ENCODE measurements at places on chromosomes 3 and 15.

GRCh38 chr15:48333540-48333939 is 2.3 kb downstream of the DUT start:
- DNase-seq, result no peak

- no peak for DNase-seq
These were observed 15.3 kb downstream of the GABPB1 start for GRCh38 chr15:50339717-50340116.

DNA sequence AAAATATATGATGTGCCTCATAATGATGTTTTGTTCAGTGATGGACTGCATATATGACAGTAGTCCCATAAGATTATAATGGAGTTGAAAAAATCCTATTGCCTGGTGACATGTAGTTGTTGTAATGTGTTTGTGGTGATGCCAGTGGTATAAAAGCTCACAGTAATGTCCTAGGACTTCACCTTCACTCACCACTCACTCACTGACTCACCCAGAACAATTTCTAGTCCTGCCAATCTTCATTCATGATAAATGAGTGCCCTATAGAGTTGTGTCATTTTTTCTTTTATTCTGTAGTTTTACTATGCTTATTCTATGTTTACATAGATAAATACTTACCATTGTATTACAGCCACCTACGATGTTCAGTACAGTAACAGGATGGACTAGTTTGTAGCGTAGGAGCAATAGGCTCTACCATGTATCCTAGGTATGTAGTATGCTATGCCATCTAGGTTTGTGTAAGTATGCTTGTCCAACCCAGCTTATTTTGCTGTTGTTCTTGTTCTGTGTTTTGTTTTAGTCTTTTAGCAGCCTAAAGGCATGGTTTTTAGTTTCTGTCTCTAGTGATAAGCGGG is 88.5 kb upstream of the LRRFIP2 start:
- no peak for DNase-seq

GRCh38 chr3:40677749-40678148 is 153.0 kb downstream of the ZNF621 start:
- DNase-seq, result no peak

DNA sequence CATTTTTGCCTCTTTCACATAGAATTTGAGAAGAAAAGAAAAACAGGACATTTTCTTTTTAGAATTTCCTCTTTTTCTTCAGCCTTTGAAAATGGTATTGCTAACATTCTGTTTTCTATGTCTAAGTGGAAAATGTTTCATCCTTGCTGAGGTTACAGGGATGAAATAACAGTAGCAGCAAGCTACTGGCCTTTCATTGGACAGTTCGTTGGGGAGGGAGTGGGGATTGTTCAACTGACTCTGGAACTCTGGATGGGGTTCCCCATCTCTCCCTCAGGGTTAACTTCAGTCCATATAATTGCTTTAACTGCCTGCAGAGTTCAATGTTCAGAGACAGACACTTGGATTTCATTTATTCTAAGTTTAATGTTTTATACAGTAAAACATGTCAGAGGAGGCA is 346.0 kb downstream of the NLGN1 start:
- no peak for DNase-seq

- no peak for DNase-seq
These were observed 160.0 kb downstream of the TBL1XR1 start for GRCh38 chr3:177037241-177037640.

DNA sequence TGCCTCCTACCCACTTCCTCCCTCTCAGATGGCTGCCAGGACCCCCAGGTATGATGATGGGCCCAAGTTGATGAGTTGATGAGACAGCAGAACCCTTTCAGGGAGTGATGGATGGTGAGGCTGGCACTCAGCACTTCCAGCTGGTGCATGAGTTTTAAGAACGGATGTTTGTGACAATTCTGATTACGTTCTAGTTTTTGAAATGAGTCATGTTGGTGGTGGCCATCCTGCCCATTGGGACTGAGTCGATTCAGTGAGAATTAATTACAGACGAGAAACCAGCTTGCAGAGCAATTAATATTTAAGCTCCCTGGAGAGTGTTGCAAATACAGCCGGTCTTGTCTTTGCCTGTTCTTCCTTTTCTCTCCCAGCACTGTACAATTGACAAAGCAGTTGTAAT is 56.9 kb upstream of the NR2C2 start:
- no peak for DNase-seq

DNA sequence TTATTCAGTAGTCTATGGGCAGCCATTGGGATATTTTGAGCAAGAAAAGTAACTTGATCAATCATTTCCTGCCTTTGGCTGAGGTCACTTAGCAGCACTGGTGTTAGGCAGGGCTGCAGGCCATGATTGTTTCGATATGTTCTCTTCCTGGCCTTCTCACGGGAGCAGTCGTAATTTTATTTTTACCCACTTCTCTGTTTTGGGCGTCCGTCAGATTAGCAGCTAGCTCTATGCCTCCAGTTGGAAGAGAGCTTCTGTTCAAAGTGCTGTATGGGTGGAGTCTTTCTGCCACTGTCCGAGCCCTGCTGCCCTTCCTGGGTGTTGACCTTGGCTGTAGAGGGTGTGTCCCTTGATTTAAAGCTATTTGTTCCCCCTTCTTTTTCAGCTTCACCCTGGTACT is 123.4 kb upstream of the ROPN1 start:
- no peak for DNase-seq

GRCh38 chr3:72032441-72033135 is 247.6 kb upstream of the PROK2 start:
- no peak for DNase-seq

DNA sequence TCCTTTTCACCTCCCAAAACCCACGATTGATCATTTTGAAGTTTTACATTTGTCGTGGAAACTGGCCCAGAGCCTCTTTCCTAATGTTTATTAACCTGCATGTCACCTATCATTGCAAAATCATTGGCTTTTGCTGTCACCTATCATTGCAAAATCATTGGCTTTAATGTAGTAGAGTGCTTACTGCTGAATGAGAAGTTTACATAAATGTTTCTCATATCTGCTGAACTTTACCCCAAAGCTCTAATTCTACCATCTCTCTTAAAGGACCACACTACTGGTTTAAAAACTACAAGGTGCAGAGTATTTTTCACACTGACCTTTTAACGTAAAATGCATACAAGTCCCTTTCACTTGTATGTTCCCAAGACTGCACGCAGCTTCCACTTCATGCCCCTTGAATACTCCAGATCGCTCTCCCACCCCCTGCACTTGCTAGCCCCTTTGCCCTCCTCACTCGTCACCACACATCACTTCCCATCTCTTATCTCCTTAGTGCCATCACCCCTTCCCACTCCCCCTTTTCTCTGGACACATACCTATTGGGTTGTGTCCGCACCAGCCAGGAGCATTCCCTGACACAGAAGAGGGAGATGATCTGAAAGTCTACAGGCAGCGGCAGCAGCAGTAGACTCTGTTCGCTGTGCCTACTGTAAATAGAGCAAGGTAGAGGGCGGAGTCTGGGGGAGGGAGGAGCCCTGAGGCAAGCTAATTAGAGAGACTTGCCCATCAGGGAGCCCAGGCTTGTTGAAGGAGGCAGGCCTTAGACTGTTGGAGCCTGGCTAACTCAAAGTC is 30.2 kb upstream of the ATOSA start:
- DNase-seq, result no peak

DNA sequence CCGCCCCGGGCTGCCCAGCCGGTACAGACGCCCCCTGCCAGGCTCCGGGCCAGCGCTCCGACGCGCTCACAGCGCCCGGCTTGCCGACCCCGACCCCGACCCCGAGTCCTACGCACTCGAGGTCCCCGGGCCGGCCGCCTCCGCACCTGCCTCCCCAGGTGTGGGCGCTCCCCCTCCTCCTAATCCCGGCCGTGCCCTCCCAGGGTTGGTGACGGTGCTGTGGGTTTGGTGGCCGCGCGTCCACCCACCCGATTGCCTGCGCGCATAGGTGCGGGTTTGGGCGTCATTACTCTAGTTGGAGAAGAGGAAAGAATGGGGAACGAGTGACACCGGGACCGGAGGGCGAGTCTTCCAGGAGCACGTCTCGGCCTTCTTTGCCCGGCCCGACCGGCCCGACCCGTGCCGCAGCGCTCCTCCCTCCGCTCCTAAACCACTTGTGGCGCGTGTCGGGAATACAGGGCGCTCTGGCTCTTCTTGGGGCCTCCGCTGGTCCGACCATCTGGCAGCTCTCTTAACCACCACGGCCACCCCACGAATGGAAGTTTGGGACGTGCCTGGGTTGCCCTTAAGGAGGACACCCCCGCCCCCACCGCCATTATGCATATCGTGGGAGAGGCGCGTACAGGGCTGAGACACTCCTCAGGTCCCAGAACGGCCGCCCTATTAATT is 810 bp upstream of the THRB start:
- DNase-seq, result no peak

GRCh38 chr3:194163697-194164096 is 27.7 kb downstream of the HES1 start:
- DNase-seq, result no peak

DNA sequence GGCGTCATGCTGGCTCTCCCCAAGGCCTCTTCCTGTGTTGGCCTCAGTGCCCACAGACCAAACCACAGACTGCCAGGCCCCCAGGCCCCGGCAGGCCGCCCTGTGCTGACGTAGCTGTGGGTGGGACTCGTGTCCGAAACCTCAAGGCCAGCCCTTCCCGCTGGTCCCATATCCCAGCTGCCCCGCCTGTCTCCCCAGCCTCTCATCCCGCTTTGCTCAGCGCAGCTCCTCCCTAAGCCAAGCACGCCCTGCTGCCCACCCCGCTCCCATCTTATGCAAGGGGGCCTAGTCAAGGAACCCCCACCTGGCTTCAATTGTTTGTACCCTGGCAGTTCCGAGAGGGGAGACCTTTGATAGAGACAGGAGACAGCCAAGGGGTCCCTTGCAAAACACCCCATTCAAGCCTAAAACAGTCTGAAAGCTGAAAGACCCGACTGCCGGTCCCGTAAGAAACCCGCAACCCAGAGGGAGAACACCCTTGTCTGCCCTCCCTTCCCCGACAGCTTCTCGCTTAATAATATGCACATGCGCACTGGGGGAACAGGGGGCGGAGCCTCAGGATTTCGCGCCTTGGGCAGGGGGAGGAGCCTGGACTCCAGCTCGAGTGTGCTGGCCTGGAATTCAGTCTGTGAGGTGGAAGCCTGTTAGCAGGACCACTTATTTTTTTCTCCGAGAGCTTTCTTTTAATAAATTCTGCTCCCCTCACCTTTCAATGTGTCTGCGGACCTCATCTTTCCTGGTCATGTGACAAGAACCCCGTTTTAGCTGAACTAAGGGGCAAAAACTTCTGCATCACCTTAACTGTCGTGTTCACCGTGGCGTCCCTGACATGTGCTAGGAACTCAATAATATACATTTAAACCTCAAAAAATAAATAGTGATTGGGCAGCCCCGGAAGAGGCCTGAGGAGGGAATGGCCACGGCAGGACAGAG is 17.2 kb downstream of the TNFAIP8L3 start:
- DNase-seq, result no peak

DNA sequence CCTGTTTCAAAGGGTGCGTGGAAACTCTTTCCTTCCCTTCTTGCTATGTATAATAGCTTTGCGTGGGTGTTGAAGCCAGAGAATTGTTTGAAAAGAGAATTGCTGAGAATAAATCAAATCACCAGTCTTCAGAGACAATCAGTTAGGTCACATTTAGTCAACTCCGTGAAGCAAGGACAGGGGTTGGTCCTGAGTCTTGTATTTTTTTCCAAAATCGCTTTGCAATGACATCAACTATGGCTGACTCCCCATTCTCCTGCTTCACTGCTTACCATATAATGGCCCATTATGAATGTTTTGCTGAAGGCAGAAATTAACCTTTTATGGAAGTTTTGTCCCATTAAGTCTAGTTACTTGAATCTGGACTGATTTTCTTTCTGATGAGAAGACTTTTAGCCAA is 852.8 kb downstream of the AGBL1 start:
- DNase-seq, result no peak

DNA sequence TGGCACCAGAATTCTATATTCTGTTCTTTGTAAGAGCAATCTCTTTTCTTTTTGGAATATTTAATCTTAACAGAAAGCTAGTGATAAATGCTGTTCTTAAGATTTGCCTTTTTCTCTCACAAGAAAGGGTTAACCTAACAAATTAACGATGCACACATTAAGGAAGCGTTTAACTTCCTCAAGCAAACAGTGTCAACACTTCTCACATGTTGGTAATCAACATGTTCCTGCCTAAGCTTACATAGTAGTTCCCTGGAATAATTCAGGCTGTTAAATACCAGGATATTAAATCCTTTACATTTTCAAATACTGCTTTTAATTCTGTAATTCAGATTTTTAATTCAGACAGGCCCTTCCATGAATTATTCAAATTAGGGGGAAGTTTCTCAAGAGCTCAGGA is 67.4 kb upstream of the RPL35A start:
- DNase-seq, result no peak

DNA sequence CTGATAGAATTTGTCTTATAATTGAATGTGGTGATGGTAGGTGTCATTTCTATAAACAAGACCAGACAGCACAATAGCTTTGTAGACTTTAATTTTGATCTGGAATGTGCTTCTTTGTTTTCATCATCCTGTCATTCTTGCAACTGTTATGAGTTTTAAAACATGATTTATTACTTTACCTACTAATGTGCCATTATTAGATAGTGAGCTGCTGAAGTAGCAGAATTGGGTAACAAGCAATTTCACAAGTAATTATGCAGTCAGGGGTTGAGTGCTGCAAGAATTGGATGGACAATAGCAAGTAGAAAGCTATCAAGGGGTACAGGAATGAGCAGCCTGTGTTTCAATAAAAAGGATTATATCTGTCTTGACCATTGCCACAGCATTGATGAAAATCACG is 975.6 kb downstream of the ROBO1 start:
- DNase-seq, result no peak

GRCh38 chr3:84961011-84961410 is 2.2 kb downstream of the CADM2 start:
- no peak for DNase-seq

DNA sequence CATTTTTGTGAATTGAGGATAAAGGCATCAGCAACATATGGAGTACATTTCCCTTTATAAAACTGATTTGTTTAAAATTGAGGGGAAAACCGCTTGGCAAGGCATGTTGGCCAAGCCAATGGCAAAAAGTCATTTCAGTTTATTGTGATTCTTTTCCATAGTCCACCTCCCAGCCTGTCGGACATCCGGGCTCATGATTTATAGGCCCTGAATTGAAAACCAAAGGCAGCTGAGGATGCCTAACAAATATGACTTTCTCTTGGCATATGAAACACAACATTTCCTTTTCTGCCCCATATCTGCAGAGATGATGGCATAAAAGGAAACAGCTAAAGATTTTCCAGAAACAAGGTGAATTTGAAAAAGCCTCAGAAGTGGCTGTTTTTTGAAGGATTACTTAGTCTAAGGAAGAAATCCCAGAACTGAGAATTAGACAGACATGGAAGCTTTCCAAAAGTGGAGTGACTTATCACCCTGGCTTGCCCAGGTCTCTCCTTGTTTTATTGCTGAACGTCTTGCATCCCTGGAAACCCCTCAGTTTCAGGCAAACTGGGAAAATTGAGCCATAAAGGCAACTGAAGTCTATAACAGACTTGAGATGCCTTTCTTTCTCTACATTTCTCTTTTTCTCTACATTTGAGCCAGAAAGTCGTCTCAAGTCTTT is 74.0 kb downstream of the COL8A1 start:
- DNase-seq, result no peak

GRCh38 chr3:59856934-59857460 is 807.2 kb upstream of the CFAP20DC start:
- no peak for DNase-seq

- DNase-seq, result no peak
These were observed 18.3 kb upstream of the ATP8B4 start for GRCh38 chr15:50137330-50137761.

- DNase-seq, result no peak
These were observed 80.4 kb upstream of the LRIG1 start for GRCh38 chr3:66581256-66581655.
